HEK293T (cell line): ENCODE measurements at places on chromosomes 16 and 17.

GRCh38 chr17:3798273-3799180 is 2.5 kb downstream of the ITGAE start:
- no peak for DNase-seq

DNA sequence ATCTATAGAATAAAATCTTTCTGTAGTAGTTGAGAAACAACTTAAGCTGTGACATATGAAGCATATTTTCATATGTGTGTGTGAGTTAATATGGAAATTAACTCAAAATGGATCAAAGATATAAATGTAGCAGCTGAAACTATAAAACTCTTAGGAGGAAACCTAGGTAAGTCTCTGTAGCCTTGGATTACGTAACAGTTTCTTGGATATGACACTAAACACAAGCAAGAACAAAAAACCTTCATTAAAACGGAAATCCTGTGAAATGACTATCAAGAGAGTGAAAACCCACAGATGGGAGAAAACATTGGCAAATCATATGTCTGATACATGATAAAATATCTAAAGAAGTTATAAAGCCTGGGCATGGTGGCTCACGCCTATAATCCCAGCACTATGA is 104.4 kb downstream of the VPS53 start:
- DNase-seq: no peak

DNA sequence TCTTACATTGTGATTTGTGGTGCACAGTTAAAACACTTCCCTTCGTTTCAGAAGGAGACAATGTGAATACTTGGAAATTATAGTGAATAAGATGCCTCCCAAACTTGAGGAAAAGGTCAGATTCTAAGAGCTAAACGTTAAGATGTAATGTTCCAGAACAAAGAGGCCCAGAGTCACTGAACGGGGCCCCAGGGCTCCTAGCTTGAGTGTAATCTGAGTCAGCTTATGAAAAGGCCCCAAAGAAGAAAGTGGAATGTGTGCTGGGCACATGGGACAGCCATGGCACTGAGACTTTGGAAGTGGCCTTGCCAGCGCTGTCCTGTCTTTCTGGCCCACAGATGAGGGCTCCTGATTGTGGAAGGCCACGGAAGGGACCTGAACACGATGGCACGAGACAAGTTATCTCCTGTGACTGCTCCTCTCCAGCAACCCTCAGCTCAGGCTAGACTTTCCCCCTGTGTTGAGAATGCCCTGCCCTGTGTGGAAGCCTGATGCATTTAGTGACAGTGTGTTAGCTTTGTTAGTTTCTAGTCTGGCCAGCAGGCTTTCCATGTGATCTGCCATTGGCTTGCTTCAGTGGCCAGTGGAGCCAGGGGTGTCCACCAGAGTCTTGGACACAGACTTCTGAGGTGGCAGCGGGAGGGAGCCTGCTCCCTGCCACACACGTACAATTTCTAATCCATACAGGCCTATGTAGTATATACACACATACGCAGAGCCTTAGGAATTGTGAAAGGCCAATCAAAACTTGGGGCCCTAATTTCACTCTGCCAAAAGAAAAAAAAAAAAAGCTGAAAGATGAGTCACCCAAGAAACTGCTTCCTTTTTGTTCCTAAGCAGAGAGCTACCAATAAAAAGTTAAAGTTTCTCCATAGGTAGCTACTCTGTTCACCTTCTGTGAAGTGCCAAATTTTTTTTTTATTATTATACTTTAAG is 13.1 kb downstream of the SPATA33 start:
- no peak for DNase-seq

DNA sequence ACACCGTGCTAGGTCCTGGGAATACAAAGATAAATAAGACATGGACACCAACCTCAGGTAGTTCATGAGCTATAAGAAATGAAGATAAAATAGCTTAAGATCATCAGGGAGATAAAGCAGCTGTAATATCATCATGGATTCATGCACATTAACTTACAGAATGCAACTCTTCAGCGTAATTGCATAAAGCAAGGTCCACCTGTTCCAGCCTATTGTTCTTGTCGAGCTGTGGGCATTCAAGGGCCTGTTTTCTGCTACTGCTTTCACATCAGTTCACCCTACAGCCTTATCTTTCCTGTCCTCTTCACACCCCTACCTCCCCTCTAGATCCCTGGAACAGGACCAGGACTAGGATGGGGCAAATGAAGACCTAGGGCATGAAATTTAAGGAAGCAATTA is 133.9 kb downstream of the SPACA3 start:
- DNase-seq: no peak

GRCh38 chr17:47898241-47898640 is 2.2 kb downstream of the SP2 start:
- DNase-seq: no peak
